ENCODE measurements at places on chromosomes 6 and 20. TPM values are rescaled to one million over a fixed set of nuclear protein-coding genes. Genes with fewer than 3 reads are reported as not detected.

BHLHE23 gene
- not detected for polyA plus RNA-seq

DNA sequence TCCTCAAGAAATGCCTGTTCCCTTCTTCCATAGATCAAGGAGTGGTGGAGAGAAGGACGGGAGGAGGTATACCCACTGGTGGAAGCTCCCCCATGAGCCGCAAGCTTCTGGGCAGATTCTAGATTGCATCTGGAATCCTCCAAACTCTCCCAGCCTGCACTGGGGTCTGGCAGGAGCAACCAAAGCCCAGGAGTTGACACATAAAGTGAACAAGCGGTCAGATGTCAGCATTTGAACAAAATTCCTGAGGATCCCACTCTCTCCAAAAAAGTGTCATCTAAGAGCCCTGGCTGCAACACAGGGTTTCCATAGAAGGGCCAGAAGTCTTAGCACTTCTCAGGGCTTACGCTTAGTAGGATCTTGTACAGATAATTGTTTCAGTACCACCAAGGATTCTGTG is 88.2 kb downstream of the KCNB1 start:
- no peak for DNase-seq

DNA sequence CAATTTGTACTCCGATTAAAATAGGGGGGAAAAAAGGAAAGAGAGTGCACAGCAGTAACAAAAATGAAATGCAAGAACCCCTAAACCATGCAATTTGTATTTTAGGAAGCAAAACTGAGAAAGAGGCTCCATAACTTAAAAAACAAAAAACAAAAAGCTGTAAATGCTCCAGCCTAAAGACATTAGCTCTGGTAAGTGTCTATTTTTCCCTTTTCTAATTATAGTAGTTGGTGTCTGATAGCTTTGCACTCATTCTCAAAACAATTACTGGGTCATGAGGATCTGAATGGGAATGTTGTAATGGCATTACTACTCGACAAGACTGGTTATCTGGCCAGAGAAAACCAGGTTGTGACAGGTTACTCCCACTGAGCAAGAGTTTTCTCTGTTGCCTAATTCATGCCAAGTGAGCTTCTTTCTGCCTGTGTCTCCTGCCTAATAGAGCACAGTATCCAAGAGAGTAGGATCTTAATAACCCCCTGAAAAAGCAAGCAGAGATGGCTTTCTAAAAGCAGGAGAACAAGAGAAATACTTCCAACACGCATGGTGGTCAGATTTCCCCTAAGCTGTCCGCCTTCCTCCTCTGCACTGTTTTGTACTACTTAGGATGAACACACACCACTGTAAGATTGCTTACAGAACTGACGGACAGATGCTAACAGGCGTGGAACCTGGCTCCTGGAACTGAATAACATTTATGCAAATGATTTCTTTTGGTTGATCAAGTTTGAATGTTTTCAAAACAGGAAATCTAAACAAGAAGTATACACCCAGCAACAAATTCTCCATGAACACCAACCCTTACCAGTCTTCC is 86.4 kb downstream of the FKBP5 start:
- DNase-seq, result no peak

GRCh38 chr6:149940672-149940982 is 1.2 kb upstream of the ULBP2 start:
- DNase-seq, result no peak

GRCh38 chr20:62214067-62214466 is 6.0 kb downstream of the HRH3 start:
- no peak for DNase-seq

- no peak for DNase-seq
Observed at GRCh38 chr6:83431545-83432155, 799 bp upstream of the ME1 start.

DNA sequence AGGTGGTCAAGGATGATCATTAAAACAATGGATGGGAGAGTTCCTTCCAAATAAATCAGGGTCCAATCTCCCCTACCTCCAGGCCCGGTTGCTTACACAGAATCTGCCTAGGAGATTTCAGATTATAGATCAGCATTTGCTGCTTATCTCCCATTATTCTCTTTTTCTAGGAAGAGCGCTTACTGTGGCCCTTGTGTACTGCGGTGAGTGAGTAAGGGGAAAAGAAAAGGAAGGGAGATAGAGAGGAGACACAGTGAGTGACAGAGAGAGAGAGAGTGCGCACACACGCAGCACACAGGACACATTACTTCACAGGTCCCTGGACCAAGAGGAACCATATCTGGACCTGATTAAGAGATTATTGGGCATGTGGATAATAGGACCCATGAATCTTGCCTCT is 6.2 kb downstream of the LATS1 start:
- no peak for DNase-seq

DNA sequence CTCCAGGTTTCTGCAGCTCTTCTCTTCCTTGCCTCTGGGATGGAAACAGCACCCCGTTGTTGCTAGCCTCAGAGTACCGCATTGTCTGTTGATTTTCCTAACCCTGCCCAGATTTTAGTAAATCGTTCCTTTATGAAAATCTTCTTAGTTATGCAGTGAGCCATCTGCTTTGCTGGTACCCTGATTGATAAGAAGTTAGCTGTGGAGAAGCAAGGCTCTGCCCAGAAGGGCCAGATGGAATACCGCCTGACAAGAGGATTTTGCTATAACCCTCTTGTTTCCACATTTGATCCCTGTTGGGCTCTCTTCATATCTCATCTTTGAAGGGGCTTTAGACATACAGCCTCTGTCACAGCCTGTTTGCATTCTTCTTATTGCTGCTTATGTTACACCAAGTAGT is 229.0 kb downstream of the CDKAL1 start:
- no peak for DNase-seq

DNA sequence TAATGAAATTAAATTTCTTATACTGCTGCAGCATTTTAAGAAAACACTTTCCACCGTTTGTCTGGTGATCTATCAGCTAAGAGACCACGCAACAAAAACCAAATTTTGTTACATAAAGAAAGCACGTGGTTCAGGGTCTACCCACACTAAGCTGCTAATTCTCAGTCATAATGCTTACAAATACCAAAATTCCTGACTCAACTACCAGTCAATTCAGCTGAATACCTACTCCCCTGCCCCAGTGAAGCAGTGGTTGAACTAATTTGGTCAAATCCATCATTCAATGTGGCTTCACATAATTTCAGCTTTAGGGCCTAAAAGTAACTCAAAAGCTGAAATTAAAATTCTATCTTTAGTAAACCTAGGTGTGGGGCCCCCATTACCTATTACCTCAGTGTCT is 468.6 kb upstream of the ARID1B start:
- DNase-seq, result no peak

POLR3F gene
- 21.5 TPM for polyA plus RNA-seq

- DNase-seq, result no peak
Observed at GRCh38 chr6:149217466-149217888, 100.0 kb upstream of the TAB2 start.

GJA10 gene
- polyA plus RNA-seq, result not detected

IMPG1 gene
- 1.4 TPM for polyA plus RNA-seq

DNA sequence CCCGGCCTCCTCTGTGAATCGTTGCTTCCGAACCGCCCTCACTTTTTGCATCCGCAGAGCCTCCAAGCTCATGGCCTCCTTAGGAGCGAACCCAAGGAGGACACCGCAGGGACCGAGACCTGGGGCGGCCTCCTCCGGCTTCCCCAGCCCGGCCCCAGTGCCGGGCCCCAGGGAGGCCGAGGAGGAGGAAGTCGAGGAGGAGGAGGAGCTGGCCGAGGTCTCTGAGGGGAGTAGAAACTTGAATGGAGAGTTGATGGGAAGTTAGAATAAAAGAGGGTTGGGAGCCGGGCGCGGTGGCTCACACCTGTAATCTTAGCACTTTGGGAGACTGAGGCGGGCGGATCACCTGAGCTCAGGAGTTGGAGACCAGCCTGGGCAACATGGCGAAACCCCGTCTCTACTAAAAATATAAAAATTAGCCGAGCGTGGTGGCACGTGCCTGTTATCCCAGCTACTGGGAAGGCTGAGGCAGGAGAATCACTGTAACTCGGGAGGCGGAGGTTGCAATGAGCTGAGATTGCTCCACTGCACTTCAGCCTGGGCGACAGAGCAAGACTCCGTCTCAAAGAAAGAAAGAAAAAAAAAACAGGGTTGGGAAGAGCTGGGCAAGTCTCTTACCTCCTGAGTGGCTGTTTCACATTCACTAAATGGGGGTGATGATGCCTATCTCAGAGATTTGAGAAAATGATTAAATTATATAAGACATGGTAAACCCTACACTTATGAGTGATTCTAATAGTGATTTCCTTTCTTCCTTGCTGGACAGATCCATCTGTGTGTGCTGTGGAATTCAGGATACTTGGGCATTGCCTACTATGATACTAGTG is 805 bp downstream of the MSH5 start:
- no peak for DNase-seq

GRCh38 chr6:148435386-148435785 is 92.7 kb downstream of the SASH1 start:
- no peak for DNase-seq

GRCh38 chr6:26539071-26539615 is 977 bp downstream of the HMGN4 start:
- no peak for DNase-seq

DNA sequence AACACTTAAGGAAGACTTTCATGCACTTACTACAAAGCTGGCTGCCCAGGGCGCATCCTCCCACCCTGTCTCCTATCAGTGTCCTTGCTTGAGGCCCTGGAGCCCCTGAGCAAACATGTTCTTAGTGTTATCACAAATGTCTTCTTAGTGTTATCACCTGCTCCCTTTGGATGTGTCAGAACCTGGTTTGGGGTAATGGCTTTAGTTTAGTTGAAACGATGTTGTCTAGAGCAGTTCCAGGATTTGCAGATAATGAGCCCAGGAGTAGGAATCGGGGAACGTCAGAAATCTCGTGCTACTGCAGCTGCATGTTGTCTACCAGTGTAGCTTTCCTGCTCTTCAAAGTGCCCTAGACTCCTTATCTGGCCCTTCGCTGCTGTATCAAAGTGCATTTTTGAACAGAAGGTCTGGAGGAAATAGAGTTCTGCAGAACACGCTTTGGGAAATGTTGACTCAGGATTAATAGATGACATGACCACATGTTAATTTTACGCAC is 69.6 kb downstream of the PHACTR2 start:
- DNase-seq, result no peak

DNA sequence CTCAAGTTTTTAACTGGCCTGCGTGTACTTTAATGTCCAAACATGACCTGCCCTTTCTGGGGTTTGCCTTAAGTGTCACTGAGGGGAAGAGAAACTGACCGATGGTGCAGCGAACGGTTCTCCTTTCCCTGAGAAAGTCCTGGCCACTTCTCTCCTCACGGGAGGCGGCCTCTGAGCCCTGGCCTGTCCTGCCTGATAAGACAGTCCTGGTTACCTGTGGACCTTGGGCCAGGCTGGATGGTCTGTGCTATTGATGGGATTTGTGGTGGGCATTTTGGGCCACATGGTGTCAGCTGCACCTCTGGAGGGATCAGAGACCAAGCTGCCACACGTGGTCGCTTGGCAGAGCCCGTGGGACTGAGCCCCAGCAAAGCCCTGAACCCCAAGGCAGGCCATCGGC is 11.6 kb upstream of the NTSR1 start:
- DNase-seq, result no peak

DNA sequence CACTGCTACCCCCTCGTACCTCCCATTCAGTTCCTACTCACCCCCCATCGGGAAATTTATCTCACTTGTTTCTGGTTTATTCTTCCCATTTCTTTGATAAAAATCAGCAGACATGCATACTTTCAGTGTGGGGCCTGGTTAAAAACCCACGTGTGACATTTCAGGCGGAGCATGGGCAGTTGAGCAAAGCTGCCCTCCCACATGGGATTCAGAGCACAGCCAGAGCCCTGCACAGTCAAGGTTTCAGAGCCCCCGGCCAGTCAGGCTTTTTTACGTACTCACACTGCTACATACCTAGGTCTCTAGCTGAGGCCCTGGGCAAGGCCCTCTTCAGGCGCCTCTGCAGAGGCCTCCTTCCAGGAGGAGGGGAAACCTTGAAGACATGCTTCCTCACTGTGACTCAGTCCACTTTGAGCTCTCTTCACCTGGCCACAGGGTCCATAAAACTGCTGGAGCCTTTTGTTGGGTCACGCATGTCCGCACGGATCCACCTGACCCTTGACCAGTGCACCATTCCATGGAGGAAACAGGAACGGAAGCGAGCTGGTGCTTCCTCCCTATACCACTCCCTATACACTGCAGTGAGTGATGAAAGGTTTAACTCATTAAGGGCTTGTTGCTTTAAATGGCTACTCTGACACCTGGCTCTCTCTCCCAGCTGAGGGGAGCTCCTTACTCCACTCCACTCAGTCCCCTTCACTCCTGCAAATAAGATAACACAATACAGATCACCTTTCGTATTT is 713.3 kb downstream of the PRKN start:
- DNase-seq, result no peak

Data from right lung (tissue), 10 donors.